Brain pericyte (primary cell): ENCODE measurements at places on chromosomes 5 and 9.
A peak's percentile ranks its signal among the peaks of the same experiment; 100 is the strongest.

DNA sequence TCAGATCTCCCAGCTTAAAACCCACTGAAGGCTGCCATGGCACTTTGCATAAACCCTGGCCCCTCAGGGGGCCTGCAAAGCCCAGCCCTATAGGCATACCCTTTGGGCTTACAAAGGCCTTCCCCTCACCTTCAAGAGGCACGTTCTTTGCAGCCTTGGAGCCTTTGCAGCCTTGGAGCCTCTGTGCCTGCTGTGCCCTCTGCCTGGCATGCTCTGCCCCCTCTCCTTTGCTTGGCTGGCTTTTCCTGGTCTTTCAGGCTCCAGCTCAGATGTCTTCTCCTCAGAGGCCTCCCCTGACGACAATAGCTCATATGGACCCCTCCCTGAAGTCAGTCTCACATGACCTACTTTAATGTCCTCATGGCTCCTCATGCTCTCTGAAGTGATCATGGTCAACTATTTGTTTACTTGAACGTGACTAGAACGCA lies 60.3 kb downstream of the CXXC5 start:
- DNase-seq, result no peak

GRCh38 chr5:118069452-118069851 lies 918.9 kb downstream of the DTWD2 start:
- DNase-seq, result no peak

DNA sequence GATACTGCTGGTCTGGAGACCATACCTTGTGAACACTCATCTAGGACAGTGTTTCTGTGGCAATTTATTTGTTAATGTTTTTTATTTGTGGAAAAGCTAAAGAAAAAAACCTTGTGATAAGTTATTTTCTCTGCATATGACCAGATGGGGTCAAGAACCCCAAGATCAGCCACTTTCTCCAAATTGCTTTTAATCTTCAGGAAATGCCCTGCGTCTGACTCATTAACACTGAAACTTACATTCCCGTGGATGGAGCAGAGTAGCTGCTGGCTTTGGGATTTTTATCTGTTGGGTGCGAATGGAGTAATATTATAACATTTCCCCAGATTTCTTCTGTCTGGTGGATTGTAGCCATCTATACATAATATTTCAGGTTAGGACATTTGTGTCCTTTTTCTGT lies 444.5 kb downstream of the SH3GL2 start:
- DNase-seq, result no peak

- DNase-seq, result no peak
Observed at GRCh38 chr5:57033103-57033502, 81.2 kb upstream of the MIER3 start.

DNA sequence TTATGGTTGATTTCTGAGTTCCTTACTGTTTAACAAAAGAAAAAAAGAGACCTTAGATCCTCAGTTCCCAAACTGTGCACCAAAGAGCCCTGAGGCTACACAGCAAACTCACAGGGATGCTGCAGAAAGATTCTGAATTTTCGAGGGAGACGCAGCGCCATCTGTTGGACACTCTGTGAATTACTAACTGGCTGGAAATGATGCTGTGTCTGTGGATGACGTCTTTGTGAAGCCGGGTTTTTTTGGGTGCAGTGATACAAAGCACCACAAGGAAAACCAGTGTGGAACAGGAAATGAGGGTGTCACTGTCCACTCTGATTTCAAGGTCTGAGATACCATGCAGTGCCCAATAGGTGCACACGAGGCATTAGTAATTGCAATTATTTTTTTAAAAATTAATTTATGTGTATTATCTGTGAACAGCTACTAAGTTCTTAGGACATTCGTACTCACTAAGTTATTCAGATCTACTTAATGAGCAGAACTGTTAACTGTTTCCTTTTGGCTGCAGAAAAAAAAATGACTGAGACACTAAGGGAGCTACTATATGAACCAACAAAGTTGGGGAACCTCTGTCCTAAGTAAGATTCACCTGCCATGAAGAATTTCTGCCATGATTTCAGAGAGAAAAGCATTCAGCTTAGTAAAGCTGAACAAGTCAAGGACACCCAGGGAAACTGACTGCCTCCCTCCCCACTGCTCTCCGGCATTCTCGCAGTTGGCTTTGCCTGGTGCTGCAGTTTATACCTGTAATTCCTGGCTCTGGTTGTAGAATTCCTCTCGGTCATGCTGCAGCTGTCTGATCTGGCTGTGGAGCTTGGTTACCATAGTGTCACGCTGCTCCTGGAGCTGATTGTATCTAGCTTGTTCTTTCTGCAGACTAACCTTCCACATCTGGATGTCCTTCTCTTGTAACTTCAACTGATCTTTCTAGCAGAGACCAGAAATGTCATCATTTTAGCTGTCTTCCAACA lies 23.4 kb downstream of the SPACA9 start:
- DNase-seq, result peak; percentile 51

GRCh38 chr5:56833325-56833724 lies 18.0 kb downstream of the MAP3K1 start:
- no peak for DNase-seq

DNA sequence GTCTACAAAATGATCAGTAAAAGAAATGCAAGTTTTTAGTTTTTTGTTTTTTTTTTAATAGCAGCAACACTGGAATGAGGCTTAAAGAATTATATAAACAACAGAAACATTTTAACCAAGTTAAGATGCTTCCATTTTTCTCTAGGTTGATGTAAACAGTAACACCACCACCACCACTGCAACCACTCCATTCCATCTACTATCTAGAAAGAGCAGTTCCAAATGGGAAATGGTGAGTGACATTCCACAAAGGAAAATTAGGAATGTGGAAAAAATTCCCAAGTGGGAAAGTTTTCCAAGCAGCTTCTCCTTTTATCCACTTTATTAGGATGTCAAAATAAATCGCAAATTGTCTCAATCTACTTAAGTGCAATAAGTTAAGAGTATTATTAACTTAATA lies 32.6 kb downstream of the SLC38A9 start:
- DNase-seq, result no peak

- no peak for DNase-seq
Observed at GRCh38 chr5:179344431-179345182, 654 bp downstream of the ADAMTS2 start.

- DNase-seq, result no peak
Observed at GRCh38 chr9:85431339-85432102, 310.2 kb downstream of the AGTPBP1 start.

GRCh38 chr9:29006628-29007027 lies 1433.3 kb upstream of the C9orf72 start:
- DNase-seq, result no peak

DNA sequence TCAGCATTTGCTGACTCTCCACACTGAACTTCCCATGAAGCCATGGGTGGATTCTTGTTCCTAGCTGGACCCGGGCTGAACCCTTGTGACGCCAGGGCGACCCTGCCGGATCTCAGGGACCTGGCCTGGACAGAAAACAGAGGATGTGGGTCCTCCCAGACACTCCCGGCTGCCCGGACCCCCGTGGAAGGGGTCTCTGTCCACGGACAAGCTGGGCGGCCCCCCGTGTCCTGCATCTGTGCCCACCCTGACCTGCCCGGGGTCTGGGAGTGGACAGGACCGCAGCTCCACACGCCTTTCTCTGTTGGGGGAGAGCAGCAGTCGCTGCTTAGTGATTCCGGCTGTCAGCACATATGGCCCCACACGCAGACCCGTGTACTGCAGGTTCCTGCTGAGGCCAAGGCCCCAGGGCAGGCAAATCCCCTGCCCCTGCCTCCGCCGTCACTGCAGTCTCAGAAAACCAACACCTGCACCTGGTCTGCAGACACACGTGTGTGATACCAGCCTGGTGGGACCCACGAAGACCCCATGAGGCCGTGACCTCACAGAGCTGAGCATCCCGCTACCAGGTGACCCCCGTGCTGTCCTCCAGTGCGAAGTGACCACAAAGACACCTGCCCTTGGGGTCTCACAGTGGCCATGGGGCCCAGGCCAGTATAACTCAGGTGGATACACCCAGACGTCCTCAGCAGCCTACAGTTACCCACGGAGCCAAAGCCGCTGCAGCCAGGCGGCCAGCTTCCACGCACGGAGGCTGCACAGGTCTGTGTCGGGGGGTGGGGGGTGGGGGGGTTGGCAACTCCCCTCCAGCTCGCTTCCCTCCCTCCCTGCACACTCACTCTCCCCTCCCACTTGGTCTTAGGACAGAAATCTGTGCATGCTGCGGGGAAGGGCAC lies 50.6 kb downstream of the NKD2 start:
- no peak for DNase-seq

GRCh38 chr5:66896171-66896570 lies 300.0 kb downstream of the MAST4 start:
- DNase-seq, result no peak

GRCh38 chr5:153626836-153627235 lies 136.4 kb downstream of the GRIA1 start:
- no peak for DNase-seq

DNA sequence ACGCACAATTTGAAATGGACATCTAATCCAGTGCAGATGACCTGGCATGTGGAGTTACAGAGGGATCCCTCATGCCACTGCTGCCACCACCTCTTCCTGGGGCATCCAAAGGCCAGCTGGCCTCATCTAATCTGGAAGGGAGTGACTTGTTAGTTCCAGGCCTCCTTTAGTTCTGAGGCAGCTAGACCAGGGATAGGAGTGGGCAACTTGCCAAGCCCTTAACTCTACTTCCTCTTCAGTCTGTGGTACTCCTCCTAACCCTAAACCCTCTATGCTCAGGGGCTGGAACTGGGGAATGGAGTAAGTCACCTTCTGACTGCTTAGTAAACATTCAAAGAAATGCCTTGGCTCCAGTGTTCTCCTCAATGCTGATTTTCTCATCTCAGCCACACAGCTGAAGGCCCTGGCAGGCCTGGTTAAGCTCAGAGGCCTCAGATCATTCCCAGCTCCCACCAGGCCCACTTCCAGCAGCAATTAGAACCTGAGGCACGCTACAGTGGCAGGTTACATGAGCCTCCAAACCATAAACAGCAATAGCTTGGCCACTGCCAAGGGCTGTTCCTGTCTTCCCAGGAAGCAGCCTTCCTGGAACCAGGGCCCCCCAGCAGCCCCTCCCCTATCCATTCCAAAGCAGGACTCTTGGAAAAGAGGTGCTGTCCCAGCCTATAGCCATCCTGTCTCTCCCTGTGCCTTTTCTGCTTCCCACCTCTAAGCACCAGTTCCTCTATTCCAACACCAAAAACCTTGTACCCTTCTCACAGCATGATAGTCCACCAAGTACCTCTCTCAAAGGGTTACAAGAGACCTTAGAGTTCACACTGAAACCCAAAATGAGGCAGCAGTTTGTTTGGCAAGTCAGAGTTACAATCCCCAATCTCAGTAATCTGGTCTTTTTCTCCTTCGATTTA lies 2.0 kb downstream of the EIF4EBP3 start:
- DNase-seq, result no peak

DNA sequence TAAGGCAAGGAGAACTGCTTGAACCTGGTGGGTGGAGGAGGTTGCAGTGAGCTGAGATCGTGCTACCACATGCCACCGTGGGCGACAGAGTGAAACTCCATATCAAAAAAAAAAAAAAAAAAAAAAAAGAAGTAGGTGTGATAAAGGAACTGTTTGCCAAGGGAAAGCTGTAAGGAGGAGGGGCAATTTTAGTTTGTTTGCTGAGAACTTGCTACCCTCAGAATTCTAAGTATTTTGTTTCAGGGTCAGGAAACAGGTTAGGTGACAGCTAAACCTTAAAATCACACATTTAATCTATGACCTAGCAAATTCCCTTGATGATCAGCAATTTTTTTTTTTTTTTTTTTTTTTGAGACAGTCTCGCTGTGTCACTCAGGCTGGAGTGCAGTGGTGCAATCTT lies 7.2 kb upstream of the ARRDC3 start:
- no peak for DNase-seq

GRCh38 chr9:38282756-38283155 lies 109.7 kb upstream of the ALDH1B1 start:
- no peak for DNase-seq

DNA sequence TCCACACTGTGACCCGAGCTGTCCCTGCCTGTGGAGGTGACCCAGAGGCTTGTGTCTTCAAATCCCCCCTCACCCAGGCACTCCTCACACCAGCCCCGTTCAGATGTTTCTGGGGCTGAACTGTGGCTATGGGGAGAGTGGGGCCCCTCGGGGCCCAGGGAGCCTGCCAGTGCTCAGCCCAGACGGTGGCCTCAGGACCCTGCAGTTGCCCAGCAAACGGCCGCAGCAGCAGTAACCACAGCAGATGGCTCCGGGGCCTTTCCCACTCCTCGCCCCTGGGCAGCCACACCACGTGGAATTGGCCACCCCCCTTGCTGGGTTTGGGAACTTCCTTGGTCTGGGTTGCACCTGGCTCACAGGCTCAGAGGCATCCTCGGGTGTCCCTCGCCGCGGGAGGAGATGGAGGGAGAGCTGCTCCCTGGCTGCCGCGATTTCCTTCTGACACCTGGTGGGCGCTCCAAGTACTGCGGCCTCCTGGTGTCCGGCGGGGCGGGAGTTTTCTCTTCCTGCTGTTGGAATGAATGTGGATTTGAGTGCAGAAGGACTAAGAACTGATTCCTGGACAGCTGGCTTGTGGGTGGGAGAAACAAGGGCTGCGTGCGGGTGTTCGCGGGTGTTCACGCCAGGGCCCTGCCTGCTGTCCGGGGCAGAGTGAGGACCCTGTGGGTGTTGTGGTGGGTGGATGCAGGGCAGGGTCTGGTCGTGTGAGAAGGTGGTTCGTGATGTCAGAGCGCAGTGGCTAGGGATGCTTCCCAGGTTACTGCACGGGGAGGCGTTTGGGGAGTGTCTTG lies 97.5 kb downstream of the COL5A1 start:
- no peak for DNase-seq

GRCh38 chr9:133845440-133845839 lies 107.3 kb upstream of the SARDH start:
- DNase-seq, result no peak

DNA sequence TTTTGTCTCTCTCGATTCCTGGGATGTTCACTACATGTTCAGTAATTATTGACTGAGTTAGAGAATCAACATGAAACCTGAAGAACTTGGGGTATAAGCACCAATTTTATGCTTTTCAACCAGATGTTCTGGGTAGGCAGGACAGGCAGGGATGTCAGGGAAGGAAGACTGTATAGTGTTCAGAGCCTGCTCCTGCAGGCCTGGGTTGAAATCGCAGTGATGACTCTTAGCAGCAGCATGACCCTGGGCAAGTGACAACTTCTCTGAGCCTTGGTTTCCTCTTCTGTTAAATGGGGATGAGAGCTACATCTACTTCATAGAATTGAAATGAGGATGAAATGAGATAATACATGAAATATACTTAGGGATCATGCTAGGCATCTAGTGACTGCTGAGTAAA lies 29.7 kb upstream of the PANK3 start:
- no peak for DNase-seq

DNA sequence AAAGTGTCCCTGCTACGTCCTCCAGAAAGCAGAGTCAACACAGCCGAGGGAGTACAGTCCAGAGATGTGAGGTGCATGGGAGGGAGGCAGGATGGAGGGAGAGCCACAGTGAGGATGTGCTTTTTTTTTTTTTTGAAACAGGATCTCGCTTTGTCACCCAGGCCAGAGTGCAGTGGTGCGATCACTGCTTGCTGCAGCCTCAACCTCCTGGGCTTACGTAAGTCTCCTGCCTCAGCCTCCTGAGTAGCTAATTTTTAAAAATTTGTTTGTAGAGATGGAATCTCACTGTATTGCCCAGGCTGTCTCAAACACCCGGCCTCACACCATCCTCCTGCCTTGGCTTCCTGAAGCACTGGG lies 33.2 kb upstream of the ALDH1B1 start:
- DNase-seq, result no peak
